ENCODE measurements at places on chromosomes 5 and 9.

- no peak for DNase-seq
These were observed 205.0 kb downstream of the DNAH5 start for GRCh38 chr5:13739479-13739878.

DNA sequence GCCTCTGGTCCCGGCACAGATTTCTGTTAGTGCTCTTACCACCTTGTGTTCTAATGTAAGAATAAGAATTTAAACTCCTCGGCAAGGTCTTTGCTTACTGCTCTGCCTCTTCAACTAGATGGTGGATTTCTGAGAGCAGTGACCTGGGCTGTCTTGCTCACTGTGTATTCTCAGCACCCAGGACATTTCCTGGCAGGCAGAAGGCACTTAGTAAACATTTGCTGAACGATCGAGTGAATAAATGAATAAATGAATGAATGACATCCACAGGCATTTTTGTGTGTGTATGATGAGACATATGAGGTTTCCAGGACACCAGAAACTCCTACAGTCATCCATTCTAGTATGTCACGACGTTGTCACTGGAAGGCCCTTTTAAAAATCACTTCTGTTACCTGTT lies 143.2 kb downstream of the BOD1 start:
- DNase-seq = no peak

DNA sequence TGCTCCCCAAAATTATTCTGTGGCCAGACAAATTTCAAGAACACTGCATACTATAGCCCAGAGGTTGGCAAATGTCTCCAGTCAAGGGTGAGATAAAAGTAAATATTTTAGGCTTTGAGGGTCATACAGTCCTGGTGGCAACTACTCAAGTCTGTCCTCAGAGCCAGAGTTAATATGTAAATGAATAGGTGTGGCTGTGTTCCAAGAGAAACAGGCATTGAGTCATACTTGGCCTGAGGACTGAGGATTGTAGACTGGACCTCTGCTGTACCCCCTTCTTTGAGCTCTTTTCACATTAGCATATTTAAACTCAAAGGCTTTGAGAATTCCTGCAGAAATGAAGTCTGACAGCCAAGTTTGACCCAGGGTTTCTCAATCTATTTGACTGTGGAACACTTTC lies 129.2 kb upstream of the PTCH1 start:
- no peak for DNase-seq

DNA sequence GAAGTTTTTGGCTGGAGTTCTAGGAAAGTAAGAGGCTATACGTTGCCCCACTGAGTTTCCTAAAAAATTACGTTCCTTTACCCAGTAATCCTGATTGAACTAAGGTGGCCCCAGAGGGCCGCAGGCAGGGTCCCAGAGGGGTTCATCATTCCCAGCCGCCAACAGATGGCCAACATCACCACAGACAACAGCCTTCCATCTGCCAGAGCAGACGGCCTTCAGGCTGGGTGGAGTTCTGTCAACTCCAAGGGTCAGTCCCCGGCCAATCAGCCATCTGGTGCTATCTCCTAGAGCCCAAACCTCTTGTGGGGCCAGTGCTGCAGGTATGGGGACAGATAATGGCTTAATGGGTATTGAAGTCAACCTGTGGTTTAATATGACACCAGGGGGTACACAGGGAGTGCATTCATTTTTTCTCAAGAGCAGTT lies 30.4 kb downstream of the TBC1D2 start:
- no peak for DNase-seq

- no peak for DNase-seq
These were observed 304.3 kb upstream of the MEF2C start for GRCh38 chr5:89187268-89187667.

DNA sequence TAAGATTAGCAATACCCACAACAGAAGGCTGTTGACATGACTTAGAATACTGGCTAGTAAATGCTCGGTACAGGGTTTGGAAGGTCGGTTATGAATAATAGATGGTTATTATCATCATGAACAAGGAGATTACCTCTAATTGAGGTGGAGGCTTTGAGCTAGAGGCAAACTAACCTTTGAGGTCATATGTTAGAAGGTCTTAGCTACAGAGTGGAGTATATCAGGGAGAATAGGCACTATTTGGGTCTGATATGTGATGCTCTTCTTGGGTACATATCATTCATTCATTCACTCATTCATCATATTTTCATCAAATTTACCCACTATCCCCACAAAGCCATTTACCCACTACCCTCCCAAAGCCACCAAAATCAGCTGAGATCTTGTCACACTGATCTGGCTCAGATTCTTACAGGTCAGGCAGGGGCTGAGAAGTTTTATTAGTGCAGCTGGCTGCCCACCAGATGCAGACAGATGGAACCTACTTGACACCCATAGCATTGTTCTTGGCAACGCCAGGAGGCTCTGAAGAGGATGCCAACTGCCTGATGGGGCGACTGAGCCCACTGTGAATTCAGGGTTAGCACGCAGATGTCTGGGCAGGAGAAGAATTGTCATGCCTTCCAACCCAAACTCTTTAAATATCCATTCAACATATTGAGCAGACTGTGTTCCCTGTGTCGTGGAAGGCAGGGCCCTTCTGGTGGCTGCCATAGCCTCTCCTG lies 90.2 kb upstream of the SH3PXD2B start:
- no peak for DNase-seq

DNA sequence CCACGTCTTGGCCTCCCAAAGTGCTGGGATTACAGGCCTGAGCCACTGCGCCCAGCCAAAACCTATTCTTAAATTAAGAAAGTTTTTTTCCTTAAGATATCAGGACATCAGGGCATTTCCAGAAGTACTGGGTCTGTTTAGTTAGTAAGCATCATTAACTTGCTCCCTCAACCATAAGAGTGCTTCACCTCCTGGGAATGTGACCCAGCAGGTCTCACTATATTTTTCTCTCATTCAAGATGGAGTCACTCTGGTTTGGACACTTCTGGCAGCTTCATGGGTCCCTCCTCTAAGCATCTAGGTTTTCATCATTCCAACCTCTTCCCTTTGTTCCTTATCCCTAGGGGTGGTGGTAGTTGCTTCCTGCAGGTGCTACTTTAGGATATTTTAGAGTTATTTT lies 10.3 kb upstream of the BRD3OS start:
- no peak for DNase-seq

Measured in GM13976 (cell line).